HEK293T (cell line): ENCODE measurements at places on chromosomes 3 and 15.

DNA sequence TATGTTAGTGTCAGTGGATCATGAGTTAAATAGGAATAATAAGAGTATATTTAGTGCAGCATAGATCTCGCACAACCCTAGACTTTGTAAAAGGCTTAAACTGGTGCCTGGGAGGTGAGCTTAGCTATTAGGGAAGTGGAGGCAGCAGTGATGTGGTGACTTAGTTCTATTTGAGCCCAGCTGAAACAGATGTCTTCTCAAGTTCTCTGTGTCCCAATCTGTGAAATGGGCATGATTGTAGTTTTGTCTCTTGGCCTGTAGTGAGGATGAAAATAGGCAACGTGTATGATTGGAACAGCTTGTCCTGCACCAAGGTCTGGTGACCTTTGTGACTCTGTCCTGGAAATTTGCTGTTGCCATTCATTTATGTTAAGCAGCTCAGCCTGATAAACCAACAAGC, 34.7 kb downstream of the EBLN2 start:
- no peak for DNase-seq

GRCh38 chr3:53109190-53109589, 21.0 kb downstream of the RFT1 start:
- no peak for DNase-seq

DNA sequence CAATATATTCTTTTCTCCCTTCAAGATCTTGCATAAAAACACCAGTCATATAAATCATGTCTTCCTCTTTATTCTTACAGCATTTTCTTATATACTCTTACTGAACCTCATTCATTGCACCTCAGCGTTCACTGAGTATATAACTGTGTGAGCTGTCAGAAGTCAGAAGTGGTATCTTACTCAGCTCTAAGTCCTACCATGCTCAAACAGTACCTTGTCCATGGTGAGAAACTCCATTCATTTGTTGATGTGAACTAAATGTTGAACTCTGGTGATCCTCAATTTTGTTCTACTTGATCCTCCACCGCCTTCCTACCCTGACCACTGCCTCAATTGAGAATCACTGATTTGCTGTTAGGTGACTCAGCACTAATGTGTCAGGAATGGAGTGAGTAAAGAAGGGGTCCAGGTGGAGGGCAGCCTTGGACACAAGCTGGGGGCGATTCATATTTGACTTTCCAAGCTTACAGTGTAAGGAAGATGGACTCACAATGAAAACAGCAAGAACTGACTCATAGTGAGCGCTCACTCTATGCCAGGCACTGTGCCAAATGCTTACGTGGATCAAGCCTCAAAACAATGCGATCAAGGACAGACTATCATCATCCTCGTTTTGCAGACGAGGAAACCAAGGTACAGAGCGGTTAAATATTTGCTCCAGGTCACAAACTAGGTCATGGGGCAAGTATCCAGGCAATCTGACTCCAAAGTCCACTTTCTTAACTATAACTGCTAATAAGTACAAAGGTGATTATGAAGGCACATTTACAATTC, 13.5 kb upstream of the ZFYVE19 start:
- DNase-seq, result no peak

GRCh38 chr15:77853008-77853328, 220.3 kb upstream of the LINGO1 start:
- DNase-seq, result no peak

GRCh38 chr15:52480990-52481389, 47.7 kb downstream of the MYO5A start:
- no peak for DNase-seq

DNA sequence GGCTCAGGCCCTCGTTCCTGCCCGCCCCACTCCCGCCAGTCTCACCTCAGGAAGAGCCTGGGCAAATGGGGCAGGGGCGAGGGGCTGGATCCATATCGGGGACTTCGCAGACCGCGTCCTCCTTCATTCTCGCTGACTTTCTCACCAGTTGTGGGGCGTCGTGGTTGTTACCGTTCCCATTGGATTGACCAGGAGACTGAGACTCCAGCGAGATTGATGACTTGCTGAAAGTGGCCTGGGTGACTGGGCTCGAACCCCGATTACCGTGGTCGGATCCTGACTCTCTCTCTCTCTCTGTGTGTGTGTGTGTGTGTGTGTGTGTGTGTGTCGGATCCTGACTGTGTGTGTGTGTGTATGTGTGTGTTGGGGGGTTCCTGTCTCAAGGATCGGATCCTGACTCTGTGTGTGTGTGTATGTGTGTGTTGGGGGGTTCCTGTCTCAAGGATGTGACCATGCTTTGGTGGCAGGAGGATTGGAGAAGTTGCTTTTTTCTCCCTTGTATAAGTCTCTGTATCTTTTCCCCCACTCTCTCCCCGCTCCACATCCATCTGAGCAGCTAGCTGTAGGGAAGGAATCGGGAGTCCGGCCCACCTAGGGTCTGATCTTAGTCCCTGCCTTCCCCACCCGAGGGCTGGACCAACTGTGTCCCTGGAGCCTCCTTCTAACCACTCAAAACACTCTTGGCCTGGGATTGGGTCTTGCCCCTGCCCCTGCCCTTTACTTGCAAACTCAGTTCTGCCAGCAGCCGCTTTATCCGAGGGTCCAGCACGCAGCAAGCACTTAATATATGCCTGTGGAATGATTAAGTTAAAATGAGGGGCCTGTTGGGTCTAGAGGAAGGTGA, 603 bp downstream of the PLEKHO2 start:
- DNase-seq, result no peak

GRCh38 chr3:53729159-53729558, 117.1 kb downstream of the CHDH start:
- DNase-seq, result no peak

DNA sequence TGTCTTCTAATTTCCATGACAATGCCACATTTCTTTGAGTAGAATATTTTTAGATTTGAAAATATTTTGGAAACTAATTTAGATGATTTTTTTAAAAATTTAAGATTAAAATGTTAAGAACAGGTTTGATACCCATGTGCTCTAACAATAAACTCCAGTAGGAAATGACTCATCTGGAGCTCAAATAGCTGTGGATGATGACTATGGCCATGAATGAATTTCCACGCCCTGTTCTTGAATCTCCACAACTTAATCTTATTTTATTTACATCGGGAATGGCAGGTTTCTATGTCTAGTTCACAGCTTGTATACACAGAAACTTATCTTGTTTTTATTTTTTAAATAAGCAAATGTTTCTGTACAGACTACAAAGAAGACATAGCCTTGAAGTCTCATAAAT, 726.8 kb downstream of the NAALADL2 start:
- no peak for DNase-seq

GRCh38 chr3:98805571-98805970, 42.4 kb downstream of the ST3GAL6 start:
- DNase-seq, result no peak
